Activated CD8-positive, alpha-beta memory T cell treated with anti-CD3 and anti-CD28 coated beads, Interleukin-2, amount 10 ng/mL, durations not matched to agents 7 days and 5 days (primary cell): ENCODE measurements at places on chromosomes 16 and 17. TPM values are rescaled to one million over a fixed set of nuclear protein-coding genes. Genes with fewer than 3 reads are reported as not detected.

GRCh38 chr16:8768692-8769091, 28.7 kb downstream of the TMEM186 start:
- H3K27me3 ChIP-seq = no peaks in the 10 kb centered on the region
- H3K36me3 ChIP-seq = no peaks in the 10 kb centered on the region
- no peak for DNase-seq
- H3K4me3 ChIP-seq = no peak overlapping the region

DNA sequence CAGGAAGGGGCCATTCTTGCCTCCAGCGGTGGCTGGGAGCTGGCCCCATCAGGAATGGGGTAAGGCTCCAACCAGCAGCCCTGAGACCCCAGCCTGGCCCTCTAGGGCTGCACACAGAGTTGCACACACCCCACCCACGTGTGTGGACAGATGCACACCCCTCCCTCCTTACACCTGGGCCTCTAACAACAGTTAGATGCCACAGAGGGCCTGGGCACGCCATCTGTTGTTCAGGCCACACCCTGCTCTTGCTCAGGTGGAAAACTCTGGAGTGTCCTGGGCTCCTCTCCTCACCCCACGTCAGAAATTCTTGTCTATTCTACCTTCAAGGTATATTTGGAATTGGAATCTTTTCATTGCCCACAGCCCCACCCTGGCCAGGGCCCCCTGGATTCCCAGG, 13.3 kb upstream of the RAI1 start:
- no peak overlapping the region for H3K27ac ChIP-seq
- H3K27me3 ChIP-seq = peaks cover 11% of the 10 kb centered on the region
- H3K4me3 ChIP-seq = no peak overlapping the region

LITAFD gene
- not detected for total RNA-seq

DNA sequence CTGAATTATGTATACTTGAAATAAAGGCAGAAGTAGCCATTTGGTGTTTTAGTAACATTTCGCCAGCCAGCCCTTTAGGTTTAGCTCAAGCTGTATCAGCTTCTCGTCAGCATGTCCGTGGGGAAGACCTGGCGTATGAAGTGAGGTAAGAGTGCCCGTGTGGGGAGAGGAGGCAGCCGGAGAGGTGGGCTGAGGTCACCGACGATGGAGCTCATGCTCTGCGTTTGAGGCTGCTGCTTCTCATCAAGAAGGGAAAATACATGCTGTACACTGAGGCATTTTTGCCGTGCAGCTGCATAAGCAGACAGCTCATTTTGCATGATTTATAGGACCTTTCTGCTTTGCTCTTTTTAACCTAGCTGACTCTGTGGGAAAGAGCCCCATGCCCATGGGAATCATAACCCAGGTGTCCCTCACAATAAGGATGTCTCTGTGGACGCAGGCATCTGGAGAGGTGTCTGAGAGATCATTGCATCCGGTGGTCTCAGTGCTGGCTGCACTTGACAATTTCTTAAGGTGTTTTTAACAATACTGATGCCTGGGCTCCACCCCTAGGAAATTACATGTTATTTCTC, 179.1 kb downstream of the ABCC12 start:
- no peaks in the 10 kb centered on the region for H3K36me3 ChIP-seq
- peaks cover 4% of the 10 kb centered on the region for H3K27me3 ChIP-seq
- no peak overlapping the region for H3K27ac ChIP-seq
- H3K4me3 ChIP-seq = no peak overlapping the region
- no peaks in the 10 kb centered on the region for H3K4me1 ChIP-seq

DNA sequence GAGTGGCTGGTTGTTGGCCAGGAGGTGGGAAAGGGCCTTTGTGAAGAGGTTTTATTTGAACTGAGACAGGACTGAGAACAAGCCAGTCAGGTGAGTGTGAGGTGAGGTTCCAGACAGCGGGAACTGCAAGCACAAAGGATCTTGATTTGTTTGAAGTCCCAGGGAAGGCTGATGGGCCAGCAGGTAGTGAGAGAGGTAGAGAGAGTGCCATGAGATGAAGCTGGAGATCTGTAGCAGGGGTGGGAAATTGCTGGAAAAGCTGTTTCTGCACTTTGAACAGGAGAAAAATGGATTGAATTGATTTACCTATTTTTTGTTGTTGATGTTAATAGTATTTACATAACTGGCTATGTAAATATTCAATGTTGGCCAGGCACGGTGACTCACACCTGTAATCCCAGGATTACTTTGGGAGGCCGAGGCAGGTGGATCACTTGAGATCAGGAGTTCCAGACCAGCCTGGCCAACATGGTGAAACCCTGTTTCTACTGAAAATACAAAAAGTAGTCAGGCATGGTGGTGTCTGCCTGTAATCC, 7.7 kb upstream of the DCTPP1 start:
- H3K4me1 ChIP-seq = peaks cover 20% of the 10 kb centered on the region
- no peaks in the 10 kb centered on the region for H3K36me3 ChIP-seq
- H3K27me3 ChIP-seq = no peaks in the 10 kb centered on the region
- H3K27ac ChIP-seq = no peak overlapping the region
- DNase-seq = no peak
- H3K4me3 ChIP-seq = no peak overlapping the region
